ENCODE measurements at places on chromosomes 5 and 9.

DNA sequence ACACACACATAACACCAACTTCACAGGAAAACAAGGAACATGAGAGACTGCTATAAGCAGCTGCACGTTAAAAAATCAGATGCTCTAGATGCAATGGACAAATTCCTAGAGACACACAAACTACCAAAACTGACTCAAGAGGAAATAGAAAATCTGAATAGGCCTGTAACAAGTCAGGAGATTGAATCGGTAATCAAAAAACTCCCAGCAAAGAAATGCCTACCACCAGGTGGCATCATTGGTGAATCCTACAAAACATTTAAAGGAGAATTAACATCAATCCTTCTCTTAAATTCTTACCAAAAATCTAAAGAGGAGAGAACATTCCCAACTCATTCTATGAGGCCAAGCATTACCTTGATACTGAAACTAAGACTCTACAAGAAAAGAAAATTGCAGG is 54.9 kb downstream of the NDST1 start:
- DNase-seq, result no peak

DNA sequence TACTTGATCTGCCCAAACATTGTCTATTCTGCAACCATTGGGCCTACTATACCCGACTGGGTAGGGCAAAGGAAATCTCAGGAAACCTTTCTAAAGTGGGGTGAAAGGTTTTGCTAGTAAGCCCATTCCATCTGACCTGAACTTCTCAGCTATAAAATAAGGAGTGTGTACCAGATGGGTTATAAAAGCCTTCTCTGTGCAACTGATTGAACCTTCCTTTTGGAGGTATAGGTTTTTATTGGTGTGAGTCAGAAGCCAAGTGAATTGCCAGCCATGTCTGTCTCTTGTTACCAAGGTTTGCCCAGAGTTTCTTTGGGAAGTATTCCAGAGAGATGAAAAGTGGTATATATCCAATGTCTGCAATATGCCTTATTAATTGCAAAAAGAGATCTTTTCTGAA is 1271.0 kb upstream of the WWC1 start:
- DNase-seq, result no peak

GRCh38 chr9:136657974-136658848 is 4.5 kb upstream of the EGFL7 start:
- DNase-seq, result no peak

GRCh38 chr9:4124266-4124665 is 175.6 kb downstream of the GLIS3 start:
- DNase-seq, result no peak

DNA sequence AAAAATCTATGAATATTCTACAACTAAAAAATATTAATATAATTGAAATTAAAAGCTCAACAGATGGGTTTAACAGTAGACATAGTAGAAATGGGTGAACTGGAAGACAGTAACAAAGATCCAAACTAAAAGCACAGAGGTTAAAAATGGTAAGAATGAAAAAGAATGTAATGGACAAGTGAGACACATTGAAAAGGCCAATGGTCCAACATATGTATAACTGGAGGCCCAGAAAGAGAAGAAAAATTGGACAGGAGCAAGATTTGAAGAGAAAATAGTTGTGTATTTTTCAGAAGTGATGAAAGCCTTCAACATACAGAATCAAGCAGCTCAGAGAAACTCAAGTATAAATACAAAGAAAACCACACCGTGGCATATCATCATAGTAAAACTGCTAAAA is 58.6 kb downstream of the PCDHGC5 start:
- no peak for DNase-seq

DNA sequence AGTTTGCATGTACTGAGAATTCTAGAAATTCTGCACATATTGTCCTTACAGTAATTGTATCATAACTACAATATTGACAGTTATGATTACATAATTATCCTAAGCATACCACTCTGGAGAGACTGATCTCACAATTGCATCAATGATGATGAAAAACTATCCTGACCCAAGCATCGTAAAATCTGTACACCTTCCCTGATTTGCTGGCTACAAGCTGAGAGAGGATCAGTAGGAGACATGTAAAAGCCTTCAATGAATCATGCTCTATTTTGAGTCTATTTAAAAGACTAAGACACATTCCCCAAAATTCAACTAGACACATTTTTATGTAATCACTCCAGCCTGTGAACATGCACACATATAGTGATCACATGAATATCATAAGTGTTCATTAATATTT is 1833.8 kb downstream of the EFNA5 start:
- no peak for DNase-seq

DNA sequence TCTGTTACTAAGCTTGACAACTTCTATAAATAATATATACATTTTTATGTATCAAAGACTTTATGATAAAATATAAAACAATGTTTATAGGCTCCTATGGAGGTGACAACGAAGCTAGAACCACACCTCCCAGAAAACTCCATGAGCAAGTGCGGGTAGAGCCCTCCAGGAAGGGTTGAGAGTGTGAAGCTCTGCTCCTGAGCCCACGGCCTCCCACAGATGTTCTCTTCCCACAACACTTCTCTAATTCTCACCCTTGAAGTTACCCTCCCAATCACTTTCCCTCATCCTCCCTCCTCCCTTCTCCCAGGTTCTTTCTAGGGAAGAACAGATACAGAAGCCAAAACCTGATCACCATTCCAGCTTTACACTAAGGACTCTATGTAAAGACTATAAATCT is 427.6 kb downstream of the SPOCK1 start:
- no peak for DNase-seq

DNA sequence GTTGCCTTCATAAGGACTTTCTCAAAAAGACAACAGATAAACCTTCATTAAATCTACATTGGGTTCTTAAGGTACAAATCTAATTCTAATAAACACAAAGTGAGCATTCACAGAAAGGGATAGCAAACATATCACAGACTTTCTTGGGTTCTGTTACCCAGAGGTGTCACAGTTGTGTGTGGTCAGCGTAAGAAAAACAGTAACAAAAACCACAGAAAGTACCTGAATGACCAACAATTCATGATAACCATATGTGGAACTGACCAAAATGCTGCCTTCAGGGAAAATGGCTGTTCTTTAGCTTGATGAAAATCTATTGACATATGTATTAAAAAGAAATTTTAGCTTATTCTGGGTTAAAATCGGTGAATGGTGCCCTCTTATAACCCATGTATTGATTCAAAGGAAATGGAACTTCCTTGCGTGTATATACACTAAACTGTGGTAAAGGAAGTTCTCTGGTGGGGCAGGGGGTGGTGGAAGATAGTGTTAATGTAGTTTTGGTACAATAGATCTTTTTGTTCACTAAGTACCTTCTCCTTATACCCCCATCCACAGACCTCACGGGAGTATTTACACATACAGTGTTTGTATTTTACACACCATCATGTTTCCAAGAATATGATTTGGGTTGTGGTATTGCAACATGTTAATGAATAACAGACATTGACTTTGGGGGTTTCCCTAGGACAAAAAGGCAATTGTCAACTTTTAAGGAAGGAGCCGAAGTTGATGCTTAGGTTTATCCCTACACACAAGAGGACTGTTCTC is 152.5 kb downstream of the APBA1 start:
- no peak for DNase-seq

GRCh38 chr9:135328485-135329417 is 150.8 kb upstream of the PPP1R26 start:
- no peak for DNase-seq

- no peak for DNase-seq
Measured at GRCh38 chr9:3464033-3464638, 61.7 kb downstream of the RFX3 start.

DNA sequence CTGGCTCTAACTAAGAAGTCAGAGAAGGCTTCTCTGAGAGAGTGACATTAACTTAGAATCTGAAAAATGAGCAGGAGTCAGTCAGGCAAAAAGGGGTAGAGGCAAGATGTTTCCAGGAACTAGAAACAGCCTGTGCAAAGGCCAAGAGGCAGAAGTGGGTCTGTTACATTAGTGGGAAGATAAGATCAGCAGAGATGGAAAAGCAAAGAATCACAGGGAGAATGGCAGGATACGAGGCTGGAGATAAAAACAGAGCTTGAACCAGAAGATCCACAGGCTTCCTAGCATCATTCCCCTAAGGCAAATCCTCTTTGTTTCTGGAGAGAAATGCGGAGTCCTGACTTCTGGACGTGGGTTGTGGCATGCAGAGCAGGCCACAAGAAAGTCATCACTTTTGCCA is 27.4 kb downstream of the ASTN2 start:
- DNase-seq, result no peak

DNA sequence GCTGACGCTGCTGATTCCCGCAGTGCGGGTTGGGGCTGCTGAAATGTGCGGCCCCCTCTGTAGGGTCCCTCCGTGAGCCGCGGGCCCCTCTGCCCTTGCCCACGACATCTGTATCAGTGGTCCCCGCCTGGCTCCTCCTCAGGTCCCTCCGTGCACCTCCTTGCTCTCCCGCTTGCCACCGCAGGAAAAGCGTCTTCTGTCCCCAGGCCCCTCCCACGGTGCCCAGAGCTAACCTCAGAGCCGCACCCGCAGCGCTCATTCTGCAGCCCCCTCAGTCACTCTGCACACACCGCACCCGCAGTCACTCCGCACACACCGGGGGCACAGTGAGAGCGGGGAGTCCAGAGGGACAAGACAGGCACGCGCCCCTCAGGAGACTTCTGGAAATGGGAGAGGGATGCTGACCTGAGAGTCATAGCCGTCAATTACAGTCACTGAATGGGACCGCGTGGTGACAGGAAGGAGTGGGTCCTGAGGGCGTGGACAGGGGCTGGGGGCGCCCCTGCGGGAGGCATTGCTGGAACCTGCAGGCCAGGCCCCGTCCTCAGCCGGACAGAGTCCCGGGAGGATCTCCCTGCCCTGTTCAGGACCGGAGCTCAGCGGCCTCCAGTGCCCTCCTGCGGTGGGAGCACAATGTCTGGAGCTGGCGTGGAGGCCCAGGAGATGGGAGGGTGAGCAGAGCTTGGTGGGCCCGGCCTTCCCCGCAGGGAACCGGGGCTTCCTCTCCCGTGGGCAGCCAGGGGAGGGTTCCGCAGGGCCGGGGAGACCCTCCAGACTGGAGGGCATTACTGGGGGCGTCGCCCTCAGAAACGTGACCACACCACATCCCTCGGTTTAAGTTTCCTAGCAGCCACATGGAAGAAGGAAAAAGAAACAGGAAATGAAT is 66.1 kb upstream of the CTSL start:
- no peak for DNase-seq

DNA sequence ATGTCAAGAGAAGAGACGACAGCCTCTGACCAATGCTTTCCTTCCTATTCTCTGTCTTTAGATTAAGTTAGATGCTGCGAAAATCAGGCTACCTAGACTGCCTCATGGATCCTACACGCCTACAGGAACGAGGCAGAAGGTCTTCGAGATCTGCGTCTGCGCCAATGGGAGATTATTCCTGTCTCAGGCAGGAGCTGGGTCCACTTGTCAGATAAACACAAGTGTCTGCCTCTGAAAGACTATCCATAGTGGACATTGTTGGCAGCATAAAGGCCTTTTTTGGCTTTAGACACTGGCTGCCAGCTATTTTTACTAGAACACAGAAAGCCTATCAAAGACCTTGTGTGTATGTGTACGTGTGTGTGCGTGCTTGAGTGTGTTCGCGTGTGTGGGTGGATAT is 90.9 kb upstream of the PPP1R2B start:
- no peak for DNase-seq
